ENCODE measurements at places on chromosomes 1 and 21. TPM values are rescaled to one million over a fixed set of nuclear protein-coding genes. Genes with fewer than 3 reads are reported as not detected.

FMO4 gene
- total RNA-seq = 3.1 TPM

ZMYND12 gene
- 11.5 TPM for total RNA-seq

DNA sequence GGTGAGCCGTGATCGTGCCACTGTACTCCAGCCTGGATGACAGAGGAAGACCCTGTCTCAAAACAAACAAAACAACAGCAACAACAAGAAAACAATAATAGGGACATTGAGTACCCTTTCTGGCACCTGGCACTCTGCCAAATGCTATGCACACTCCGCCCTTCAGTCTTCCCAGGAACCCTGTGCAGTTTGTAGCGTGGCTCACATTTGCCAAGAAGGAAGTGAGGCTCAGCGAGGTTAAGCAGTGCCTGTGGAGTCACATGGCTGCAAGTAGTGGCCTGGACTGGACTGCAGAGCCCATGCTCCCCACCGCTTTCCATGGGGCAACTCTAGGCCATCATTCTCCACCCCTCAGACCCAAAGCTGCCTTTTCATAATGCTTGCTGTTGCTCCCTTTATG is 5.3 kb upstream of the EVA1B start:
- DNase-seq = no peak

DNA sequence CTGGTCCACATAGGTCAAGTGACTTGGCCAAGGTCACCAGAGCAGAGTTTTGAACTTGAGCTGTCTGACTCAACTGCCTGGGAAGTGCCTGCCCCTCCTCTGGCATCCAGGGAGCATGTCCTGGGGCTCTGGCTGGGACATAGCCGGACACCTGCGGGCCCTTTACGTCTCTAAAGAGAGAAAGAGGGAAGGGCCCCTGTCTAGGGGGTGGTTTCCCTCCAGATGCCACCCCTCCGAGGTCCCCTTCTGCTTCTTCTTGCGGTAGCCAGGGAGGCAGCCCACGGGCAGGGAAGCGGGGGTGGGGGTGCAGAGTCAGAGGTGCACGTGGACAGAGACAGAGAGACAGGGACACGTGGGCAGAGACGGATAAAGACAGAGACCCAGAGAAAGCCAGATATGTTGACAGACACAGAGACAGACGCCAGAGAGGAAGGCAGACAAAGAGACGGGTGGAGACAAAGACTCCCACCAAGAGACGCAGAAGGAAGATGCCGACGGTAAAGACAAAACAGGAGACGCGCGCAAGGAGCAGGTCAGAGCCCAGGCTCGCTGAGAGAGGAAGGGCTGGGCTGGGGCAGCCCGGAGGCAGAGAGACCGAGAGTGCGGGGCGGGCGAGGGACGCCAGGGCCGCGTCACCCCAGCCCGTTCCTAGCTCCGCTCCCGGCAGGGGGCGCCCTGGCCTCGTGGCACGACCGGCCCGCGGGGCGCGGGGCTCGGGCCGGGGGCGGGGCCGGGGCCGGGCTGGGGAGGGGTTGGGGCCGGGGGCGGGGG is 458 bp upstream of the ALPL start:
- peak; percentile 61 for DNase-seq

GRCh38 chr1:25246600-25247023 is 642 bp downstream of the RSRP1 start:
- peak; percentile 68 for DNase-seq

All from ovary (tissue), 10 donors.